Sigmoid colon (tissue), 7 donors: ENCODE measurements at places on chromosomes 16 and 17. TPM values are rescaled to one million over a fixed set of nuclear protein-coding genes. Genes with fewer than 3 reads are reported as not detected.

The KIF18B gene
- 0.28 TPM for total RNA-seq

The CTCF gene
- 45.7 TPM for total RNA-seq

The HOXB1 gene
- total RNA-seq = not detected

The HIC1 gene
- 16.4 TPM for total RNA-seq

The SCNN1G gene
- total RNA-seq = not detected

DNA sequence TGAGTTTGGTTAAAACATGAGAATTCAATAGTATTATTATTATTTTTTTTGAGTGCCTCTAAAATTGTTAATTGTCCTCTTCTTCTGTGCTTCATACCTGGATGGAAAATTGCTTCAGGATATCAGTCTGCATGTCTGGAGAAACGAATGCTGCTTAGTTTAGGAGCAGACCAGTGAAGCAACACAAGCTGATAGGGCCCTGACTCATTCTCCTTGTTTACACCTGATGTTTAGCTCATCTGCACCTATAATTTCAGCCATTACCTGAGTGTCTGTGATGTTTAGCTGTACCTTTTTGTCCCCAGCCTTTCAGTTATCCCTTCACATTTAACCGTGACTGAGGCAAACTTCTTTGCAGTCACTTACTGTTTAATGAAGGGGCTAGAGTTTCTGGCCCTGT is 14.8 kb downstream of the SNTB2 start:
- DNase-seq = no peak
